Naive thymus-derived CD8-positive, alpha-beta T cell (primary cell): ENCODE measurements at places on chromosomes 2 and 18. TPM values are rescaled to one million over a fixed set of nuclear protein-coding genes. Genes with fewer than 3 reads are reported as not detected.

The LRRTM4 gene
- total RNA-seq: not detected

DNA sequence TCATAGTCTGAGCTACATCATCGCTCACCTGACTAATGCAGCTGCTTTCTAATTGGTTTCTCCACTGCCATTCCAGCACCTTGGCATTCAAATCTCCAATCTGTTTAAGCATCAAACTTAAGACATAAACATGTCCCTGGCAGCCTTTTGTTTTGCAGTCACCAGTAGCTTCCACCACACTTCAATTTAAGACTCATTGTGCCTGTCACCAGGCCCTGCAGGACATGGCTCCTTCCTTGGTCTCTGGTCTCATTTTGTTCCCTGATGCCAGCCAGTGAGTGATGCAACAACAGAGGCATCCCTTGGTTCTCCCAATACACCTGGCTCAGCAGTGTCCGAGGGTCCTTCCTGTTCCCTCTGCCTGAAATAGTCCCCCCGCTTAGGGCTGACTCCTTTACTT lies 292.4 kb upstream of the PXDN start:
- H3K27me3 ChIP-seq: peaks cover 24% of the 10 kb centered on the region
- no peak overlapping the region for H3K4me3 ChIP-seq
- no peak for DNase-seq
- no peaks in the 10 kb centered on the region for H3K36me3 ChIP-seq

The PTPRM gene
- 0.52 TPM for total RNA-seq

DNA sequence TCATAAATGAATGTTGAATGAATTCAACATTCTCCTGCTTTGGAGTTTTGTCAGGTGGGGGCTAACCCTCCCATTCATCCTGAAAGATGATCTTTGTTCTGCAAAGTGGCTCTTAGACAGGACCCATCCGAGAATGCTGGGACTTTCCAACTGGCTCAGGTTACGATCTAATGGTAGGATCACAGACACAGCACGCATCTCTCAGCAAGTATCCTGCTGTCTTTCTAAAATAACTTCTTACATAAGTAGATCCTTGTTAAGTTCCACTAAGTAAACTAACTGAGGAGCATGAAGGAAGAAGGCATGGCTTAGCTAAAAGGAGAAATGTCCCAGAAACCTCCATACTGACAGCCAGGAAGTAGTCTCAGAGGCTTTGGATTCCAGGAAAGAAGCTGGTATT lies 23.7 kb downstream of the CYP27A1 start:
- H3K4me1 ChIP-seq: peaks cover 5% of the 10 kb centered on the region
- H3K4me3 ChIP-seq: no peak overlapping the region
- DNase-seq: no peak
- H3K27me3 ChIP-seq: peaks cover 38% of the 10 kb centered on the region
- peaks cover 2% of the 10 kb centered on the region for H3K36me3 ChIP-seq
